ENCODE measurements at places on chromosomes 7 and 10. TPM values are rescaled to one million over a fixed set of nuclear protein-coding genes. Genes with fewer than 3 reads are reported as not detected.

GRCh38 chr7:28297801-28298459, 114.4 kb upstream of the CREB5 start:
- no peak overlapping the region for H3K4me3 ChIP-seq
- H3K27me3 ChIP-seq: no peaks in the 10 kb centered on the region
- no peak overlapping the region for H3K27ac ChIP-seq
- DNase-seq: no peak
- H3K4me1 ChIP-seq: peaks cover 41% of the 10 kb centered on the region
- H3K36me3 ChIP-seq: no peaks in the 10 kb centered on the region

The KNDC1 gene
- total RNA-seq: 1.1 TPM

The DYNC1I1 gene
- total RNA-seq: 7.9 TPM

DNA sequence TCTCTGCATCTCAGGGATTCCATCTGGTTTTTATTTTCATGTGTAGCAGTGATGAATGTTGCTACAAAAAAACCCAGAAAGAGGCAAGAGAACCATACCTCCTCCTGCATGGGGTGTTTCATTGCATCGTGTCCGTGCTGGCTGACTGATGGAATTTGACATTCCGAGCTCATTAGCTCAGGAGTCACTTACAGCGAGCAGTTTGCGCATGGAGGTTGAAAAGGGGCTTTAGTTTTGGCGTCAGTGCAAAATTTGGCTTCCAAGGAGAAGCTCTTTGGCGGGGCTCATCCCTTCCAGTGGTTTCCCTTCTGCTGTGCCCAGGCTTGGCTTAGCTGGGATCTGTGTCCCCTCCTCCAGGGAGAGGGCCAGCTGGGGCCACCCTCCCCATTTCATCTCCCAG, 25.8 kb downstream of the EMX2 start:
- no peak overlapping the region for H3K4me3 ChIP-seq
- no peak for DNase-seq
- no peaks in the 10 kb centered on the region for H3K36me3 ChIP-seq
- peaks cover 2% of the 10 kb centered on the region for H3K27me3 ChIP-seq
- no peak overlapping the region for H3K27ac ChIP-seq

GRCh38 chr7:3282457-3282856, 18.6 kb upstream of the SDK1 start:
- no peak for DNase-seq
- H3K4me3 ChIP-seq: no peak overlapping the region
- H3K4me1 ChIP-seq: no peaks in the 10 kb centered on the region
- H3K27me3 ChIP-seq: no peaks in the 10 kb centered on the region
- H3K36me3 ChIP-seq: no peaks in the 10 kb centered on the region
- H3K27ac ChIP-seq: no peak overlapping the region

- no peak overlapping the region for H3K27ac ChIP-seq
- no peaks in the 10 kb centered on the region for H3K4me1 ChIP-seq
- no peaks in the 10 kb centered on the region for H3K27me3 ChIP-seq
- H3K4me3 ChIP-seq: no peak overlapping the region
Observed at GRCh38 chr10:15367296-15368085, 3.6 kb downstream of the FAM171A1 start.

The AKR1C2 gene
- 3.0 TPM for total RNA-seq

GRCh38 chr7:93902777-93903423, 3.5 kb upstream of the GNGT1 start:
- H3K4me1 ChIP-seq: no peaks in the 10 kb centered on the region
- peak; percentile 13 for DNase-seq
- no peaks in the 10 kb centered on the region for H3K36me3 ChIP-seq
- H3K27ac ChIP-seq: no peak overlapping the region
- H3K27me3 ChIP-seq: no peaks in the 10 kb centered on the region

DNA sequence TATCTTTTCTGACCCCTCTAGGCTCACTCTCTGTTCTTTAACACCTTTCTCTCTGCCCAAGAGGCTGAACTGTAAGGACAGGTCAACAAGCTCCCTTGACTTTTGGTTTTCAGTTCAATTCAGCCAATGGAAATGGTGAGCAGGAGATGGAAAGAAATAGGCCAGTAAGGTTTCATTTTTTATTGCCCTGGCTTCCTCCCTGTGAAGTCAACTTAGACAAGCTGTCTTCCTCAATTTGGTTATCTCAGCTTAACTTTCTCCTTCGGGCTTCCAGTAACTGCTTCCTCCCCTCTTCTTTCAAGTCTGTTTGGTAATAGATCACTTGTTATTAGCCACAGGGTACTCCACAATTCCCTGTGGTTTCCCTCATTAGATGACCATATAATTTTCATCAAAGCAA, 19.7 kb downstream of the LIPK start:
- DNase-seq: no peak
- H3K27me3 ChIP-seq: no peaks in the 10 kb centered on the region
